ENCODE measurements at places on chromosomes 7 and 10. TPM values are rescaled to one million over a fixed set of nuclear protein-coding genes. Genes with fewer than 3 reads are reported as not detected.

GRCh38 chr7:24138343-24138742, 145.6 kb upstream of the NPY start:
- DNase-seq, result no peak

GRCh38 chr7:70586822-70587221, 545.1 kb upstream of the GALNT17 start:
- DNase-seq, result no peak

DNA sequence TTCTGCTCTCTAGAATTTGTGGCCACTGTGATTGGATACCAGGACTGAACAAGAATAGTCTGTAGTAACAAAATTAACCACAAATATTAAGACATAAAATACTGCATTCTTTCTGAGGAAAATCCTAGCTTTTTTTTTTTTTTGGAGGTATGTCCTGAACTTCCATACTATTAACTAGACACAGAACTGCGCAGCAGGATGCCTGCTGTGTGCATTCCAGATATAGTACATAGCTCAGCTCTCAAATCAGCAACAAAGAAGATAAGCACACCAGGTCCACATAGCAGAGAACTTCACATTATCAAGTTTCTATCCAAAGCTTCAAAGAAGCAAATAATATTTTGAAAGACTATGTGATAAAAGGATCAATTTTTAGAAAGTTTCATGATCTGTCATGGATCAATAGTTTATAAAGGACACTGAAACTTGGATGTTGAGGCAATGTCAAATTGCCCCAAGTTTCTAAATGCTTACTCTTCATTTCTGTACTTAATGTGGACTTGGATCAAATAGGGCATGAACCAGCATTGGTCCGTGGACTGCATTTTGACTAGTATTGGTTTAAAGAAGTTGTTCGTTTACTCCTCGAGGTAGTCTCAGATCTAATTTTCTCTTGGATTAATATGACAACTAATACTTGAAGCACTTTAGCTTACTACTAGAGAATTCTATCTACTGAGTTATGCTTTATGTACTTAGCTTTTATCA, 15.4 kb downstream of the NAMPT start:
- DNase-seq, result no peak

GRCh38 chr7:16960337-16960965, 78.7 kb upstream of the AGR3 start:
- DNase-seq, result no peak

- no peak for DNase-seq
Observed at GRCh38 chr7:157139810-157140510, 1.2 kb downstream of the UBE3C start.

DNA sequence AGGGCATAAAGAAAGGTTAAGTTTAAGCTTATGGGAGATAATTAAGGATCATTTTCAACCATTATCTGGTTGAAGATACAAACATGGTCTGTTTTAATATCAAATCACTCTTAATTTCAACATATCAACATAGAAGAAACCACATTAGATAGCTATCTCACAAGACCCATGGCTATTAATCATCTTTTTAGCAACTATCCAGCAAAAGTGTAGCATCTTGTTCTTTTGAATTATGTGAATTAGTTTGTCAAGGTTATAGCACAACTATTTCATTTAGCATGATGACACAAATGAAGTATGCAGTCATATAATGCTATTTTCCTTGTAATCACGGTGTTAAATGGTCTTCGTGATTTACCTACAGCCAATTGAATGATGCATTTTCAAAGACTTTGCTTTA, 58.9 kb upstream of the PPP1R9A start:
- no peak for DNase-seq

GRCh38 chr7:52271703-52272102, 763.7 kb upstream of the POM121L12 start:
- no peak for DNase-seq

DNA sequence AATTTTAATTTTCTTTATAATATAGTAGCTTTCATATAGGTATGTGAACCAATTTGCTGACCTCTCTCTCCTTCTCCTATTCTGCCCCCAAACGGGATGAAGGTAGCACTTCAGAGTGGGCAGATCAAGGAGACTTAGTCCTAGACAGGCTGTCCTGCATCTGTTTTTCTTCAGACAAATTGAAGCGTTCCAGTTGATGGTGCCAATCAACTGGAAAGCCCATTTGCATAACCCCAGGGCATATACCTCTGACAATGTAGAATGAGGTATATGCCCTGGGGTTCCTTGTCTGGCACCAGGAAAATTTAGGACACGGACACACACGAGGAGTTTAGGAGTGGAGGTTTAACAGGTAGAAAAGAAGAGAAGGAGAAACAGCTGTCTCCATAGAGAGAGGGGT, 502.9 kb downstream of the HTR7 start:
- DNase-seq, result no peak

- DNase-seq, result no peak
Observed at GRCh38 chr7:124366118-124366517, 333.3 kb upstream of the TMEM229A start.

DNA sequence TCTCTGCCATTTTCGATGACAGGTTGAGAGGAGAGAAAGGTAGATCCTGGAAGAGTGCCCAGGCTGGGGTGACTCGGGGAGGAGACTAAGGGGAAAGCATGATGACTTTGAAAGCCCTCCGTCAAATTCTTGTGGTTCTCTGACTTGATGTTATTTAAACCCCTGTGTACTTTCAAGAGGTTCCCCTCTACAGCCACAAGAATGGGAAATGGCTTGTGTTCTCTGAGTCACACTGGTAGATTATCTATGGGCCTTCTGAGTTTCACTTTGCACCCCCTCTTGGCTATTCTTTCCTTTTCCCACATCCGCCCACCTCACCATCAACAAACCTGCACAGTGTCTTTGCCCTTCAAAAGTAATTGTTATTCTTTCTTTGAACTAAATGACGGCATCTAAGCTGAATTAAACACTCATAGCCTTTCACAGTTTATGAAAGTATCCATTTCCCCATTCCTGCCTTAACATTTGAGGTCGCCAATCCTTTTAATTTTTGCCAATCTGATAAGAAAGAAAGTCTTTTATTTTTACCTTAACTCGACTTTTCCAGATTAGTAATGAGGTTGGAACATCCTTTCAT, 24.1 kb downstream of the PRF1 start:
- DNase-seq, result peak; percentile 53

TMEM26 gene
- 0.27 TPM for total RNA-seq

EBLN1 gene
- total RNA-seq, result not detected

ZNF239 gene
- total RNA-seq, result 3.4 TPM

PPP1R17 gene
- total RNA-seq, result not detected

Data from transverse colon (tissue), 4 donors.